ENCODE measurements at places on chromosomes 12 and 14.

- peak; percentile 88 for DNase-seq
Measured at GRCh38 chr12:15629108-15629507, 160.1 kb downstream of the EPS8 start.

GRCh38 chr12:108511633-108512540, 3.2 kb upstream of the FICD start:
- DNase-seq = peak; percentile 83

- peak; percentile 42 for DNase-seq
Measured at GRCh38 chr12:108666401-108666881, 32.7 kb upstream of the SELPLG start.

DNA sequence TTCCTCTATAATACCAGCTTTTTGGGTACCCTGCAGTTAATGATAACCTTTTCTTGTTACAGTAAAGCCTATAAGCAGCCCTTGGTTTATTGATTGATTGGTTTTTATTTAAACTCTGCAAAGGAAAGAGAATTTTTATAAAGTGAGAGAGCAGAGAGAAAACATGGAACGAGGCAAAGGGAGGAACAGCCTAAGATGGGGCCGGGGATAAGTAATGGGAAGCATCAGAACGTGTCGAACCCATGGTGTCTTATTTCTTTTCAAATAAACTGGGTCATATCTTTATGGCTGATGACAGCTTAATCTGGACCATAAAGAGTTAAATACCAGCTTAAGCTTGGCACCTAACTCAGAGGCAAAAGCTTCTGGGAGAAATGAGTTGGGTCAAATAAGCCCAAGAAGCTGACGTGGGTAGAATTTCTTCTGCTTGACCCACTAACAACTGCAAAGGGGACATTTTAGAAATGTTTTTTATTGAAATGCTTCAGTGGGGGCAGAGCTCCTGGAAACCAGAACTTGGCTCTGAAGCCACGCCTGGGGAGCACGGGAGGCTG, 12.0 kb upstream of the C14orf93 start:
- no peak for DNase-seq

DNA sequence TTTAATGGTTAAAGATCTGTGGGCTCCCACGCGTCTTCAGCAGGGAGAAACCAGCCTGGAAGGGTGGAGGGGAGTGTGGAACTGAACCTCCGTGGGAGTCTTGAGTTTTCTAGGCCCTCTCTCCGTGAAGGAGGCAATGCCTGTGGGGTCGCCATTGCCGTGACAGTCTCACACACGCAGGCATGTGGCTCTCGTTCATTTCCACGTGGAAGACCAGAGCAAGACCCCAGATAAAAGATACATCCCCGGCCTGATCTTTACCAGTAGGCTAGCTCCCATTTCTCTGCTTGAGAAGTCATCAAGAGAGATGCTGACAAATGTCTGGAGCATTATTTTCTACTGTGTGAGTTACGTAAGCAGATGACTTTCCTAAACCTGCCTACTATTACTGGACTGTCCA, 491.7 kb upstream of the LMO3 start:
- no peak for DNase-seq

GRCh38 chr12:104748790-104749189, 209.3 kb downstream of the SLC41A2 start:
- DNase-seq = peak; percentile 16

DNA sequence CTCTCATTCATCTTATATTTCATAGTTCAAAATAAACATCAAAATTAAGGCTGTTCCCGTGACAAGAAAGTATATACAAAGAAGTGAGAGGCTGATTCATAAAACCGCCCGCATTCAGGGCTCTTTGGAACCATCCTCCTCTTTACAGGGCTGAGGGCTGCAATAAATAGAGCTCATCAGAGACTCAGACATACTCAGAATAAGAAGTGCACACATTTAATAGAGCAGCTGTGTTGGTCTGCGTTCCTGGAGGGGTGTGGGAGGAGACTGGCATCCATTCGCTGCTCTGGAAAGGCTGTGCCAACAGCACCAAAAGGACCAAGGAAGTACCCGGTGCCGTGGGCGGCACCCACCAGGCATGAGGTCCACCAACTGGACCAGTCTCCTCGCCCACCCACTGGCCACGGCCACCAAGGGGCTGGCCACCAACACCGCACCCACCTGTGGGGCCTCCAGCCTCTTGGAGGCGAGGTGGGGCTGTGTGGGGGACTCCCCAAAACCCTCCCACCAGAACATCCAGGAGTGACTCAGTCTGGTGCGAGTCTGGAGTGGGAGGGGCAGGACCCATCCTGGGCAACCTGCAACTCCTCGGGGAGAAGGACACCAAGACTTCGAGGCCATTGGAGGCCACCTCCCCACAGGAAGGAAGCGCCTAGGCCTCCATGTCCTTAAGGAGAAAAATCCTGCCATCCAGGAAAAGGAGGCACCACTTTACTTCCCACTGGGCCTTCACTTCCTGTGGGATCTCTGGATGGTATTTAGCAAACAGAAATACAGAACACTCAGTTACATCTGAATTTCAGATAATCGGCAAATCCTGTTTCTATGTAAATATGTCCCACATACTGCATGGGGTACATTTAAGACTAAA, 32.7 kb downstream of the VCPKMT start:
- DNase-seq = peak; percentile 22
